ENCODE measurements at places on chromosomes 6 and 20.
A peak's percentile ranks its signal among the peaks of the same experiment; 100 is the strongest.

DNA sequence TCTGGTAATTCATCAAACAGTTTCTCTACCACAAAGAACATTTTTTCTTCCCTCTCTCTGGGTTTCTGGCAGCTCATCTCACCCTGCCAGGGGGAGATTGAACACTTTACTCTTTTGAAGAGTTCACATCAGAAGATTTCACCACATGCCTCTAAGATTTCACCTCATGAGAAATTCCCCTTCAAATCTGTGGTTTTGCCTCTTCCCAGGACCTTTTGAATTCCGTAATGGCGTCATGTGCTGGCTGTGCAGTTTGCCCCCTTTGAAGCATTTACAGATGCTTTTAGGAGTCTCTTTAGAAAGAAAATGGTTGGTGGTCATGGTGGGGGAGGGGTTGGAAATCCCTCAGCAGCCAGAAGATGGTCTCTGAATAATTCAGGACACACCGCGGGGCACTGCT lies 486.1 kb downstream of the QKI start:
- DNase-seq, result peak; percentile 5

GRCh38 chr20:48153523-48153922 lies 368.2 kb upstream of the SULF2 start:
- no peak for DNase-seq

DNA sequence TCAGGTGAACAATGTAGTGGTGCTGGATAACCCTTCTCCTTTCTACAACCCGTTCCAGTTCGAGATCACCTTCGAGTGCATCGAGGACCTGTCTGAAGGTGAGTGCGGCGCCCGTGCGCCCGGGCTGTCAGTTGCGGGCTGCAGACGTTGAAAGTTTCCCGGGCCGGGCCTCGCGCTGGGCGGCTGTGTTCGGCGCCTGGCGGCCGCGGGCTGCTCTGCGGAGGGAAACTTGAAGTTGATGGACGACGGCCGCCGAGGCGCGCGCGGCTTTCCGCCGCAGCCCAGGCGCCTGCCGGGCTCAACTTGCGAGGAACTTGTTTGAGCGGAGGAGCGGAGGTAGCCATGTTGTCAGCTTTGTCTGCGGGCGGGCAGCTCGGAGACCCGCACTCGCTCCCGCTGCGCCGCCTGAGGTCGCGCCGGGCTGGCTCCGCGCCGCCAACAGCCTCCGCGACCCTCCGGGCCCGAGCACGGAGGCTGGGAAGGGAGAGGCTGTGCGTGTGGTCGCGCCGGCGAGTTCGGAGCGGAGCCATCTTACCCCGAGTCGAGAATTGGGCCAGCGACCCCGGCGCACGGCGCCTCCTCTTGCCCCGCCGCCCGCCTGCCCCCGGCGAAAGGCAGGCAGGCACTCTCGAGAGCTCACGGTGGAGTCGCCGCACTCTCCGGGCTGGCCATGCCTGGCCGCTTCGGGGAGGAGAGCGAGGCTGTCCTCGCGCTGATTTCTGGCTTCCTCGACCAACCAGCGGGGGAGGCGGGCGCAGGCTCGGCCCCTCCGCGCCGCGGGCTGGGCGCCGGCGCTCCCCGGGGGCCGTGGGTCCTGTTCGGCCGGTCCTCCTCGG lies 691 bp downstream of the ASF1A start:
- peak; percentile 76 for DNase-seq

GRCh38 chr6:16420715-16421461 lies 182.5 kb downstream of the GMPR start:
- peak; percentile 35 for DNase-seq

DNA sequence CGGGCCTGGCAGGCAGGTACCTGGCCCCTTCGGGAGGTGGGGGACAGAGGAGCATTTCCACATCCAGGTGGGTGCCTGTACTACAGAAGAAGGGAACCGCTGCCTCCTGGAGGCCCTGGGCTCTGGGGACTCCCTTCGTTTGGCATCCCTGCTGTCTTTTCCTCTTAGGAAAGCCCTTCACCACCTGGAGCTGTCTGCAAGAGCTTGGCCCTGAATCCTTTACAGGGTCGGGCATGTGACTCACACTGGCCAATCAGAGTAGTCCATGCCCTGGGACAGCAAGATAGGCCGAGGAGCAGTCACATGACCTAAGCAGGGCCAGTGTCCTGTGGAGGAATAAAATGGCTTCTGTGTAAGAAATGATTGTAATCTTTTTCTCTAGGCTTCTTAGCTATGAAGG lies 224.9 kb downstream of the ANKRD60 start:
- DNase-seq, result no peak

DNA sequence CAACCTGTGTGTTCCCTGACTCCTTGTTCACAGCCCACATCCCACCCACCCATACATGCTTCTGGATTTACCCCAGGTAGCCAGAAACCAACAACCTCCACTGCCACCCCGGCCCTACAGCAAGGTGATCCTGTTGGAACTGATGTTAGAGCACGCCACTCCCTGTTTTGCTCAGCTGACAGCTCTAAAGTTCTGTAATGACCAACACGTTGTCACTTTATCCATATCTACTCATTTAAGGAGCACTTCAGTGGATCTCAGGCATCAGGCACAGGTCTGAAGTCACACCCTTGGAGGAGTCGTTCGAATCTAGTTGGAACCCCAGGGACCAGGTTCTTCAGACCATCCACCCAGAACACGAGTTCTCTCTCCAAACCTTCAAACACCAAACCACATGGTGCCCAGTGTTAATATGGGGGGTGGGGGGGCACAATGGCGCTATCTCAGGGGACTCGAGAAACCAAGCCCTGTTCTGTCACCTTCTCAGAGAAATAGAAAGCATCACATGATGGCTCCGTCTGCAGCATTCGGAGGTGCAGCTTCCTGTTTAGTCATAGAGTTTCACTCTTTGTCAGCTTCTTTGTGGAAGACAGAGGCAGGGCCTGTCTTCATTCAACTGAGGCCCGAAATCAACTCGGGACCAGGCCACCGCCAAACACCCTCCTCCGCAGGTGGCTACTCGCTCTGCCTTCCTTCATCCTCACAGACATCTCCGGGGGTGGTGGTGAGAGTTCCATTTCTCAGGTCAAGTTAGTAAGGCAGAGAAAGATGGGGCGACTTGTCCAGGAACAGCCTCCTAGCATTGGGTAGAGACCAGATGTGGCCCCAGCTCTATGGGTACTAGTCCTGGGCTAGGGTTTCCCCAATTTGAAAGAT lies 142.2 kb downstream of the NFATC2 start:
- no peak for DNase-seq

Measured in mesenchymal stem cell (in vitro differentiated cells and primary cell).